ENCODE measurements at places on chromosomes 5 and 9.

DNA sequence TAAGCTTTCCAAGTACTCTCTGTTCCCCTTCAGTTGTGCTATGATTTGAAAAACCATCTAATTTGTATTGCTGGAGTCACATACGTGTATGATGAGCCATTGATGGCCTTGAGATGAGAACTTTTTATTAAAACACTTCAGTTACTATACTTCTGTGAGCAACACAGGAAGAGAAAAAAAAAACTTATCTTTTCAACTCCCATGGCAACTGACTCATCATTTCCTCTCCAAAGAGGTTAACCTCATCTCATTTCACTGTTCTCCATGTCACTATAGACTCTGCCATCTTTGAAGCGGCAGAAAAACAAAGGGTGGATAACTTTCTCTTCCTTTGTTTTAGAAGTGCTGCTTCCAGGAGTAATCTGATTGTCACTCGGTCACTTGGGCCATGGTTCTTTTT lies 104.3 kb upstream of the PCSK1 start:
- no peaks in the 10 kb centered on the region for H3K27me3 ChIP-seq
- no peak overlapping the region for H3K4me3 ChIP-seq
- no peak for DNase-seq
- H3K27ac ChIP-seq: no peak overlapping the region

- peaks cover 43% of the 10 kb centered on the region for H3K4me1 ChIP-seq
- H3K27me3 ChIP-seq: no peaks in the 10 kb centered on the region
- no peak overlapping the region for H3K27ac ChIP-seq
- no peaks in the 10 kb centered on the region for H3K36me3 ChIP-seq
- H3K4me3 ChIP-seq: no peak overlapping the region
Observed at GRCh38 chr5:143106174-143106573, 297.3 kb downstream of the NR3C1 start.

- no peak overlapping the region for H3K27ac ChIP-seq
- no peak overlapping the region for H3K4me3 ChIP-seq
- no peak for DNase-seq
- peaks cover 73% of the 10 kb centered on the region for H3K36me3 ChIP-seq
Observed at GRCh38 chr9:113178087-113178486, 27.3 kb downstream of the SLC31A2 start.

- no peak overlapping the region for H3K27ac ChIP-seq
- H3K4me1 ChIP-seq: peaks cover 56% of the 10 kb centered on the region
- no peaks in the 10 kb centered on the region for H3K36me3 ChIP-seq
- DNase-seq: peak; percentile 45
Observed at GRCh38 chr5:150644514-150644913, 4.1 kb downstream of the SYNPO start.

GRCh38 chr5:161763571-161763970 lies 78.0 kb downstream of the GABRA6 start:
- no peak overlapping the region for H3K4me3 ChIP-seq
- no peaks in the 10 kb centered on the region for H3K36me3 ChIP-seq
- H3K27ac ChIP-seq: no peak overlapping the region
- H3K27me3 ChIP-seq: no peaks in the 10 kb centered on the region

GRCh38 chr5:159894149-159894720 lies 22.0 kb upstream of the ADRA1B start:
- no peak for DNase-seq
- no peak overlapping the region for H3K27ac ChIP-seq
- no peaks in the 10 kb centered on the region for H3K27me3 ChIP-seq
- H3K4me3 ChIP-seq: no peak overlapping the region

DNA sequence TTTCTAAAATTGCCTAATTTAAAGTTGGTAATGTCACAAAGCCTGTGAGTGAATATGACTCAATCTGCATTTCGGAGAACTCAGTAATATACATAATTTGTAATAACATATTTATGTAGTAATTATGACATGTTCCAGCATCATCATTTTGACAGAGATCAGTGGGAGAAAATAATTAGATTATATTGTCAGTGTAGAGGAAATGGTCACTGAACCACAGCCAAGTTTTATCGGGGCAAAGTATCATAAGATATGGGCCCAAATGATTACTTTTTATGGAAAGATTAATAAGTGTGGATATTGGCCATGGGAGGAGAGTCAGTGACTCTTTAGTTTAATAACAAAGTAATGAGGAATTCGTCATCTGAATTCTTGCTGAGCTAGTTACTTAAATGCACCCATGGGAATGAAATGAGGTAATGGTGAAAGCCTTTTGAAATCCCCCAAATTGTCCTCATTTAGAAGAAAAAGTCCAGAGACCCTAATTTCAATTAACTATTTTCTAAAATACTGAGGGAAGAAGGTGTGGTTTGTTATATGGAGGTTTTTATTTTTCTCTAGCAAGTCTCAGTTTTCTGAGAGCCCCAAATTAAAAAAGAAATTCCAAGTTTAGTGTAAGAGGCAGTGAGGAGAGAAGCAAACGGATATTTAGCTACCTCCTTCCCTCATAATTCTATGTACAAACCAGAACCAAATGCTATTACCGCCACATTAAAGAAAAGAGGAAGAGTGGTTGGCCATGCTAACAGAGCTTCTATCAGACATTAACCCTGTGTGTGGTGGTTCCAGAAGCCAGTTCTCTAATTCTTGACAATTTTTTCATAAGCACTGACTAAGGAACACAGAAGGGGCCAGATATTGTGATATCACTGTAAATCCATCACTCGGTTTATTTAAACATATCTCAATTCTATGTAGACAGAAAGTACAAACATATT lies 37.7 kb upstream of the MRPS30 start:
- H3K4me3 ChIP-seq: no peak overlapping the region
- no peak for DNase-seq
- no peak overlapping the region for H3K27ac ChIP-seq
- no peaks in the 10 kb centered on the region for H3K36me3 ChIP-seq

Data from HepG2 (cell line).